ENCODE measurements at places on chromosomes 4 and X. TPM values are rescaled to one million over a fixed set of nuclear protein-coding genes. Genes with fewer than 3 reads are reported as not detected.

DNA sequence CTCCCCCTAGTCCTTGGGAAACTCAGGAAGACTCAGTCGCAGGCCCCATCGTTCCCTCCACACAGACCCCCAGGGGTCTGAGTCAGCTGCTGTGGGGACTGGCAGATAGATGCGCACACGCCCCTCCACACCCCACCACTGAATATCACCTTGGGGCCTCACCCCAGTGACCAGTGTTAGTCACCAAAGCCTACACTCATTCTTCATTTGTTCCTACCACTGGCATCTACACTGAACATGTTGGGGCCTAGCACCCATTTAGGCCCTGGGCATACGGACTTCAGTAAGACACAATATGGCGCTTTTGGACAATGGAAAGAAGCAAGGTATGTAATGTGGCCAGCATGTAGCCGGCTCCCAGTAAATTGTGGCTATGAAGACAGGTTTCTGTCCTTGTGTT lies 154.1 kb upstream of the PJA1 start:
- no peak for DNase-seq

FDCSP gene
- total RNA-seq = not detected

DNA sequence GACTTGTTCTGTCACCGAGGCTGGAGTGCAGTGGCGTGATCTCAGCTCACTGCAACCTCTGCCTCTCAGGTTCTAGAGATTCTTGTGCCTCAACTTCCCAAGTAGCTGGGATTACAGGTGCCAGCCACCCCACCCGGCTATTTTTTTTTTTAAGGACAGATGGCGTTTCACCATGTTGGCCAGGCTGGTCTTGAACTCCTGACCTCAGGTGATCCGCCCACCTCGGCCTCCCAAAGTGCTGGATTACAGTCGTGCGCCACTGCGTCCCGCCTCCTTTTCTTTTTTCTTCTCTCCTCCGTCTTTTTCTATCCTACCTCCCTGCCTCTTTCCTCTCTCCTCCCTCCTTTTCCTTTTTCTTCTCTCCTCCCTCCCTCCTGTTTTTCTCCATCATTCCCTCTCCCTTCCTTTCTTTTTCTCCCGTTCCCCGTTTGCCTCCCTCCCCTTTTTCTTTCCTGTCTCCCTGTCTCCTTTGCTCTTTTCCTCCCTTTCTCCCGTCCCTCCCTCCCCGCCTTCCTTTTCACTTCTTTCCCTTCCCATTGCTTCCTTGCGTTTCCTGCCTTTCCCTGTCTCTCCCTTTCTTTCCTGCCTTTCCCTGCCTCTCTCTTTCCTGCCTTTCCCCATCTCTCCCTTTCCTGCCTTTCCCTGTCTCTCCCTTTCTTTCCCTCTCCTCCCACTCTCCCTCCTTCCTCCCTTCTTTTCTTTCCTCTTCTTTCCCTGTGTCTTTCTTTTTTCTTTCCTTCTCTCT lies 2.1 kb upstream of the SLC25A6 start:
- no peak for DNase-seq

DNA sequence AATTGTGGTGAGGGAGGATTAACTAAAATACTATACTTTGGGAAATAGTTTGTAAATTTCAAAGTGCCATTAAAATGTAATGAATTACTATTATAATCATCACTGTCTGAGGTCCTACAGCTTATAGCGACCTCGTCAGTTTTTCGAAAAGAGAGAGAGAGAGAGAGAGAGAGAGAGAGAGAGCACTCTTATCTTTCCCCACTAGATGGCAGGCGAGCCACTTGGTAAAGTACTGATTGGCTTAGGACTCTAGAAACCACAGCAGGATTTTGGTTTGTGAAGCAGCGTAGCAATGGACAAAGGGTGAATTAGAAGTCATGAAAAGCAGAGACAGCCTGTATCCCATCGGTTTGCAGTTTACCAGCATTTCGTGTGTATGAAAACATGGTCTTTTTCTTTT lies 52.5 kb downstream of the LINC00632 start:
- no peak for DNase-seq

GRCh38 chr4:168835880-168836454 lies 174.1 kb downstream of the CBR4 start:
- DNase-seq = no peak

- DNase-seq = no peak
Observed at GRCh38 chrX:21412029-21412428, 37.8 kb downstream of the CNKSR2 start.

GRCh38 chrX:53605004-53605403 lies 81.5 kb downstream of the HUWE1 start:
- no peak for DNase-seq

- no peak for DNase-seq
Observed at GRCh38 chr4:172776203-172776861, 392.3 kb upstream of the GALNT7 start.

LRCH2 gene
- 58.2 TPM for total RNA-seq

DNA sequence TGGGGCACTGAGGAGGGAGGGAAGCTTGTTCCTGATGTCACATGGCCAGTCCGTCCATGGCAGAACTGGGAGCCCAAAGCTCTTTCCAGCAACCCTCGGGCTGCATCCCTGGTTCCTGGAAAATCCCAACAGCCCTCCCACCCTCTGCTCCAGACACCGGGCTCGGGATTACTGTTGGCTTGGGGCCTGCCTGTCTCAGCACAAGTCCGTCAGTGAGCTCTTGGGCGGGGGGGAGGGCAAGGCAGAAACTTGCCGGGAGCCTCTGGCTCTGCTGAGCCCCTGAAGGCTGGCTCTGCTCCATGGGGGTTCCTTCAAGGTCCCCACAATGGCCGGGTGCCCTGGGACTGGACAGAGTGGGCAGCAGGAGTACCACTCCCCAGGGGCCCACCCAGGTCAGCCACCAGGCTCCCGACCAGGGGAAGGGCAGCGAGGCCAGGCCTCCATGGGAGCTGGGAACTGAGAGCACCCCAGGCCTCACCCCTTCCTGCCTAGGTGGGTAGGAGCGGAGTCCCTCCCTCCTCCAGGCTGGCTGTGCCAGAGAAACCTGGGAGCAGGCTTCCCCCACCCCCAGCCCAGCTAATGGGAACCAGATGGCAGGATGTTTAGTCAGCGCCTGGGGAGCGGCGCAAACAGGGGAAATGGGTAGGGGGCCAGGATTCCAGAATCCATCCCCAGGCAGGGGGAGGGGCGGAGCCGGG lies 6.4 kb upstream of the HAUS7 start:
- no peak for DNase-seq

GRCh38 chr4:99968330-99968729 lies 18.3 kb upstream of the H2AZ1 start:
- DNase-seq = no peak

DNA sequence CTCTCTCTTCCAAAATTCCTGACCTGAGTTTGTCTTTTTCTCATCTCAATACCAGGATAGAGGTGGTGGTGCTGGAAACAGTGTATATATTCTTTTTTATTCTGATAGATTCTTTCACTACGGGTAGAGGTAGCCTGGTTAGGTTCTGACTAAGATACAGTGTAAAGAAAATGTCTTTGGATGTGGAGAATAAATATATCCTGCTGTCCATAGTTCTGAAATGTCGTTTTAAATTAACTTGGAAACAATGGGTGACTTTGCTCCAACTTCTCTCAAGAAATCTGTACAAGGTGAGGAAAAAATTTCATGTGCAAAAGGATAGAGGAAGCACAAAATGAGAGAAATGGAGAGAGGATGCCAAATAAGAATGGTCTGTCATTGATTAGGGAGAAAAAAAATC lies 546.1 kb downstream of the GBA3 start:
- no peak for DNase-seq

C4orf17 gene
- not detected for total RNA-seq

GRCh38 chr4:89298155-89298554 lies 9.4 kb downstream of the GPRIN3 start:
- no peak for DNase-seq

DNA sequence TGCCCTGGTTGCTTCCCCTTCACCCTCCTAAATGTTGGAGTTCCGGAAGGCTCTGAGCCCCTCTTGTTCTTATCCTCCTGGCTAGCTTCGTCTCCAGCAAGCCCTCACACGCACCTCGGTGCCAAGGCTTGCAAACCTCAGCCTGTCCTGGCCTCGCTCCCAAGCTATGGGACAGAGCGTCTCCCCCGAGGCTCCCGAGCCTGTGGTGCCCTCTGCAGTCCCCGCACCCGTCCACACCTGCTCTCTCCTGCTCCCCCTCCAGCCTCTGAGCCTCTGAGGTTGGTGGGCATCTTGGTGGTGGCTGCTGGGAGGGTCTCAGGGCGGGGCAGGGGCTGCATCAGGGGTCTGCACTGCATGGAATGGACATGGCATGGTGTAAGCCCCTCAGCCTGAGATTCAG lies 63.2 kb downstream of the TRMT44 start:
- no peak for DNase-seq

DNA sequence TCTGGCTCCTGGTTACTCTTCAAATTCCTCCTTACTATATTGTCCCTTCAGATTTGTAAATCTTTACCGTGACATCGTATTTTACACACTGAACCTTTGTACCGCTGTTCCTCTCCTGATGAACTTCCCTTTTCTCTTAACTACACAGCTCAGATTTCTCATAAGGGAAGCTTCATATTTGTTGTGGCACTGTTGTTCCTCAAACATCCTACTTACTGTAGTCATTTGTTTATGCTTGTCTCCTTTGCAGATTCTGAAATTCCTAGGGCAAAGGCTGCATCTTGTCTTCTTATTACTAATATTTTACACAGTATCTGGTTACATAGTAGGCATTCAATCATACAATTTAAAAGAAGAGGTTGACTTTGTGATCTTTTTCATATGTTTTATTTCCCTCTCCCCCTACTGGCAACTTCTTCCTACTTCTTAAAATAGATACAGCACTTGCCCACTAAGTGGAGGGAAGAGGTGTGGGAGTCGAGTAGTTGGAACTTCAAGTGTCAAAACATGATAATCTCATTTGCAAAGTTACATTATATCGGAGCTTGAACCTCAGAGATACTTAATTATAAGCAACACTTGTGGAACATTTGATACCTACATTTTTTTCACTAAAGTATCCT lies 50.0 kb downstream of the TET2 start:
- no peak for DNase-seq

DNA sequence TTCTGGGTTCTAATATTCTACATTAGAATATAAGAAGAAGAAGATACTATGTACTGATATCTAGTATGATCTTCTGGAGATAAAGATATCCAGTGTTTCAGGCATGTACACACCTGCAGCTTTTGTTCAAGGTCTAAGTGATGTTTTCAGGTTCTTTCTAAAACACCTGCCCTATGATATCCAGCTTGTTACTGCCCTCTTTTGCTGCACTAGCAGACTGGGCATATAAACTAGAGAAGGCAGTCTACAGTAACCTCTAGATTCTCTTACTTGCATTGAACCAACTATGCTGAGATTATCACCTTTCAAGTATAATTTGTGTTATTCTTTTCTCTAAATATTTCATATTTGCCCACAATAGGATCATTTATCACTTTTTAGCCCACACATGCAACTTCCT lies 1.9 kb upstream of the FRYL start:
- DNase-seq = no peak

GRCh38 chr4:152181150-152181549 lies 354.7 kb downstream of the FBXW7 start:
- no peak for DNase-seq

DNA sequence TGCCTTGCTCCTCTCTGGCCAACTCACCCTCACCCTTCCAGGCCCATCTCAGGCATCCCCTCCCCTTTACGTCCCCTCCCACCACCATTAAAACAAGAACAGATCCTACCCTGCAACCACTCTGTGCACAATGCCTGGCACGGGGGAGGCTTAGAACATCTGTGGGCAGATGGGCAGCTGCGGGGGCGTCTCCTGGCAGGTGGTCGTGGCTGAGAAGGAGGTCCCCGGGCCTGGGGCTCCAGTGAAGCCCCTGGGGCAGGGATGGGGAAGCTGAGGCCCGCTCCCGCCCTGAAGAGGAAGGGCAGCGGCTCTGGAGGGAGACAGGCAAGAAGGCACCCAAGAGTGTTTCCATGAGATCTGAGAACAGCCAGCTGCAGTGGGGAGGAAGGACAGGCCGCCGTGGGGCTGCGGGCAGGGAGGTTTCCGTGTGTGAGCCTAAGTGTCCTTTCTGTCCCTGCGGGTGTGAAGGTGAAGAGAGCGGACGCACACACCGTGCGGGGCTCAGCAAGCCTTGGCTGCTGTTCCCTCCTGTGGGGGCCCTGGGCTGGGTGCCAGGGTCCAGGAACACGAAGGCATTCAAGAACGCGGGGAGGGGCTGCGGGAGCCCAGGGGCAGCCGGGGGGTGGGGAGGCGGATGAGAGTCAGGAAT lies 7.8 kb upstream of the TBC1D14 start:
- DNase-seq = no peak

DNA sequence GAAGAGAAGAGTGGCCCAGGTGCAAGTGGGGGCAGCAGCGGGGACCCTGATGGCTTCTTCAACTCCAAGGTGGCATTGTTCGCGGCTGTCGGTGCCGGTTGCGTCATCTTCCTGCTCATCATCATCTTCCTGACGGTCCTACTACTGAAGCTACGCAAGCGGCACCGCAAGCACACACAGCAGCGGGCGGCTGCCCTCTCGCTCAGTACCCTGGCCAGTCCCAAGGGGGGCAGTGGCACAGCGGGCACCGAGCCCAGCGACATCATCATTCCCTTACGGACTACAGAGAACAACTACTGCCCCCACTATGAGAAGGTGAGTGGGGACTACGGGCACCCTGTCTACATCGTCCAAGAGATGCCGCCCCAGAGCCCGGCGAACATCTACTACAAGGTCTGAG lies 11.4 kb downstream of the EFNB1 start:
- DNase-seq = no peak

TFDP3 gene
- not detected for total RNA-seq

DNA sequence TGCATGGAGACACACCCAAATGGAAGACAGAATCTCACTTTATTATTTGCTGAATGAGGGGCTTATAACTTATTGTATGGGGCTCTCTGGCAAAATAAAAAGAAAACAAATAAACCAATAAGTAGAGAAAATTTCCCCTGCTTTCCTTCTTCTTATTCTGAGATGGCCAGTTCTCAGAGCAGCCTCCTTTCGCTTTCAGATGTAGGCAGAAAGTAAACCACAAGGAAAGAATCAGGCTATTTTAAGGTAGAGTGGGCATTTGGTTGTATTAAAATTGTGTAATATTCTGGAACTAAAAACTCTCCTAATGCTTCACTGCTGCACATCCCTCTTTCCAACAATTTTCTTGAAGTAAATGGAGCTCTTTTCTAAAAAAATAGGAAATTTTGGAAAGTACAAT lies 241.8 kb downstream of the GALNTL6 start:
- DNase-seq = no peak

SRD5A3 gene
- total RNA-seq = 10.3 TPM

STBD1 gene
- 0.47 TPM for total RNA-seq

SPARCL1 gene
- 54.9 TPM for total RNA-seq

DNA sequence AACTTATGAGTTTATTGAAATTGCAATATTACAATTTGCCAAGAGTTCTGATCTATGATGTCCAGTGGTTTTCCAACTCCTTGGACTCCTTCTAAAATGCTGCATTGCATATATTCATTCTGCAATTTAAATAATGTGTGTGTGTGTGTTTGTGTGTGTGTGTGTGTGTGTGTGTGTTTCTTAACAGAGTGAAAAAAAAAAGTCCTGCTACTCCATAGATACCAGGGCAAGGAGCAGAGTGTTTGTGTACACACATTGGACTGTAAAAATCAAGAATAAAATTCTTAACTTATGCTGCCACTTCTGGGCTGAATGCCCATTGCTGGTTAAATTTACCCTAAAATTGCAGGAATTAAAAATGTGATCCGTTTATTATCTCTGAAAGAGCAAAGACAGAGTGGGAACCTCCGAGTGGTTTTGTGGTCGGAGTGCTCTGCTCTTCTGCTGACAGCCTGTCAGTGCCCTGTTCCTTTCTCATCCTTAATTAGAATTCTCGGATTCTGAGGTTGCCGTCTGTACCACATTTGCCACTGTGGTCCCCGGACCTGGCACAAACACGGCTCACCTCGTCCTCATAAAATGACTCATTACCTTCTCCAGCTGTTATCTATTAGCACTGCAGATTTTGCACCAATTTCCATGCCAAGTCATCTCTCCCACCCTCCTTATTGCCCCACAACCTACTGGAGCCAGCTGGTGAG lies 355.5 kb downstream of the KCNIP4 start:
- no peak for DNase-seq
